ENCODE measurements at places on chromosomes 6 and 20.

DNA sequence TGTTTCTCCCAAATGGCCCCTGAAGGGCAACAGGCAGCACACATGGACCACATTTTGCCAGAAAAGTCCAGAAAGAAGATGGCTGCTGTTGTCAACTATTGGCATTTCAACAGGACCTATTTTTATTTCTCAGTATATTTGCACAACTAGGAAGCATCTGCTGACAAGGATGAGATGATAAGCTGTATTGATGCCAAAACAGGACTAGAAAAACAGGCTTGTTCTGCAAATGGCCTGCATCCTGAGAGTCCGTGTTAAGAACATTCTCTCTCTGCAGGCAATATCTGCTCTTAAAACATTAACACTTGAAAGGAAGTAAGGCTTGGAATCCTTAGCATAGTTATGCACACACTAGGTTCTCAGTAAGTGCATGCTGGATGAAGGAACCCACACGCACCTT is 283.7 kb downstream of the ESR1 start:
- DNase-seq = no peak

DNA sequence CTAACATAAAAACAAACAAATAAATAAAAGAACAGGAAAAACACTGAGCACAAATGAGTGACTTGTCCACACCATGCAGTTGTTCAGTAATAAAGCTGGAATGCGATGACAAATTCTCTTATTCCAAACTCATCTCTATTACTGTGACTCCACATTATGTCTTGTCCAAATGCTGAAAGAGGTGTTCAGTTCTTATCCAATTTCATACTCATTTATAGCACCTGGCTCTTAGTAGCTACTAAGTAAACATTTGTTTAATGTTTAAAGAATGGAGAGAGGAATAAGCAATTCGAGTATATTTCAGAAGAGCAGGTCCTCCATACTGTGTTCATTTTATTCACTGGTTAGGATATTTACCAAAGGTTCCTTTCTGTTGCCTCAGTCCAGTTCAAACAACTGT is 439.0 kb upstream of the JAG1 start:
- DNase-seq = no peak

DNA sequence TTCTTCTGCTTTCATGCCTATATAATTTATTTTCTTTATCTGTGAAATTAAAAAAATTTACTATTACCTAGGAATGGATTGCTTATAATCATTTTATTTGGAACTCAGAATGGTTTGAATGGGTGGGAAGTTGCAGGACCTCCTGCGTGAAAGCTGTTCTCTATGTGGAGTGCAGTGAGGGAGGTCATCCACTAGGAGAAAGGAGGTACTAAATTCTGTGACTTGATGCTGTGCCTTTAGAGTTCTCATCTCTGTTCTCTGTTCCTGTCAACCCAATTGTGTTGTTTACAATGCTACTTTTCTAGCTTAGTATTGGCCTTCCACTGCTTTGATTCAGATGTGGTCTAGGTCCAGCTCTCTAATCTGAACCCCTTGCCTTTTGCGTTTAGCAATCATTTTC is 65.0 kb upstream of the HIVEP1 start:
- DNase-seq = no peak

DNA sequence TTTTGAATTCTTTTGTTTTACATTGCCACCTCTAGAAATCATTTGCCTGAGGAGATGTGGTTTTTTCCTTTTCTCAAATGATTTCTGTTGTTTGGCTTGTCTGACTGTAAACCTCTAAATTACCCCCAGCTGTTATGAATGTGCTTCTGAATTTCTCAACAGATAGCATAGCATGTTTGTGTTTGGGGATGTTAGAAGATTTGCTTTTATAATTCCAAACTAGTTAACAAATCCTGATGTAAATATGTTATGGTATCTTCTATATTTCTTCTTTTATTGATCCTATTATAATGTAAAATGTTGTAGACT is 31.6 kb upstream of the EZR start:
- no peak for DNase-seq

DNA sequence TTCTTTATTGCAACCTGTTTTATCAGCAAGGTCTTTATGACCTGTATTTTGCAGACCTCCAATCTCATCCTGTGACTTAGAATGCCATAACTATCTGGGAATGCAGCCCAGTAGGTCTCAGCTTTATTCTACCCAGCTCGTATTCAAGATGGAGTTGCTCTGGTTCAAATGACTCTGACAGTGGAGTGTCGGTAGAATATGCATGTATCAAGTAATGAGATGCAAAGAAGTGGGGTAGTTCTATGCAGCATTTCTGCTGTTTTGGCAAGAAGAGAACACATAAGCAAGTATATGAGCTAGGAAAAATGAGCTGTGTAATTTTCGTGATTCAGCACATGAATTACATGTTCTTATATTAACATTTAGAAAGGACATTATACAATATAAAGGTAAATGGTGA is 185.9 kb downstream of the DOK5 start:
- DNase-seq = no peak
